Osteocyte (in vitro differentiated cells): ENCODE measurements at places on chromosomes 12 and 14. TPM values are rescaled to one million over a fixed set of nuclear protein-coding genes. Genes with fewer than 3 reads are reported as not detected.

- H3K27me3 ChIP-seq, result peaks cover 5% of the 10 kb centered on the region
- H3K36me3 ChIP-seq, result no peaks in the 10 kb centered on the region
- no peak for DNase-seq
- peak overlapping the region; percentile 9 for H3K27ac ChIP-seq
- no peak overlapping the region for H3K4me3 ChIP-seq
Observed at GRCh38 chr12:58204071-58204470, 262.7 kb downstream of the ATP23 start.

DNA sequence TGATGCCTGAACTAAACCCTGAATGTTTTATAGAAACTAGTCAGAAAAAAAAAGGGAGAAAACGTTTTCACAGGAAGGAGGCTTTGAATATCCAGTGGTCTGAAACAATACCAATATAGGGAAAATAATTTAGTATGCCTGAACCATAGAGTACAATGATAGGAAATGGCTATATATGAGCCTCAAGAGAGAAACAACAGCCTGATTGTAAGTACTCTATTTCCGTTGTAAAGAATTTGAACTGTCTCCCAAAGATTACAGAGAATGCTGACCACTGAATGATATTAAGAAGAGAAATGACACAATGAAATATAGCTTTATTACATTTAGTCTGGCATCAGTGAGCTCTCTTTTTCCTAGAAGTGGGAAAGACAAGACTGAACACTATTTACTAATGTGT, 5.5 kb upstream of the GABARAPL1 start:
- DNase-seq, result no peak
- H3K4me3 ChIP-seq, result no peak overlapping the region
- no peak overlapping the region for H3K27ac ChIP-seq

DNA sequence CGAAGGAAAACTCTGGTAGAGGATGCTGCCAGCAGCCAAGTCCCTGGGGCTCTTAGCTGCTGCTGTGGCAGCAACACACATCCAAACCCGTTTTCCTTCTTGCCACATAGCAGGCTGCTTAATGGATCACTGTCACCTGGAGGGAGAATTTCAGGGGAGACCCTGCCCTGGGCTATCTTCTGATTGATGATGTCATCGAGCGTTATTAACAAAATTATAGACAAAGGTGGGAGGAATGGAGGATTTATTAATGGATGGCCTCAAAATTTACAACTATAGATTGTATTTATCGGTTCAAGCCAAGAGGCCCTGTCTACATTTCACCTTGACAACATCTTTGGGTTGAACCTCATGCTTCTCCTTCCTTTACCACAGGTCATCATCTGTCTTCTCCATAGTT, 120.8 kb upstream of the PZP start:
- H3K4me1 ChIP-seq, result no peaks in the 10 kb centered on the region
- no peaks in the 10 kb centered on the region for H3K36me3 ChIP-seq
- H3K4me3 ChIP-seq, result no peak overlapping the region
- H3K27me3 ChIP-seq, result no peaks in the 10 kb centered on the region
- DNase-seq, result no peak

DNA sequence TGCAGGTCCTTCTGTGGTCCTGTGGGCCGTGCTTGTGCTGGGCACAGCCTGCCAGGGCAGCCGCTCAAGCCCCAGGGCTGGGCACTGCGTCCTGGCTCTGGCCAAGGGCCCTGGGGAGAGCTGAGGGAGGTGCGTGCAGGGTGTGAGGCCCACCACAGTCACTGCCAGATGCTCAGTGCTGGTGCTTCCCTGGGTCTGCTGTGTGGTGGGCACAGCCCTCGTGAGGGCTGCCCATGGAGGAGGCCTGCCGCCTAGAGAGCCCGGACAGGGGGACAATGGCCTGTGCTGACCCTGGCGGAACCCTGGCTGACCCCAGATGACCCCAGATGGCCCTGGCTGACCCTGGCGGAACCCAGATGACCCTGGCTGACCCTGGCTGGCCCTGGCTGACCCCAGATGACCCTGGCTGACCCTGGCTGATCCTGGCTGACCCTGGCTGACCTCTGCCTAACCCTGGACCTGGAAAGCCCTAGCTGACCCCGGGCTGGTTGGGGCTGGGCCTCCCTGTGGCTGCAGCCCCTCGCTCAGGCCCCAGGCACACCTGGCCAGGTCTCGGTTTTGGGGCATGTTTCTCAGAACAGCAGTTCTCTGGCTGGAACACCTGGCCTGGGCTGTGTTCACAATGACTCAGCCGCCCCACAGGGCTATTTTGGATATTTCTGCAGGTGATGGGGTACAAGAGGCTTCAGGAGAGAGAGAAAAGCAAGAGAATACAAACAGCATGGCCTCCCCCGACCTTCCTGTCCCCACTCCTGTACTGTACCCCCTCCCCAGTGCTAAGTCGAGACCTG, 55.4 kb downstream of the TMEM121 start:
- DNase-seq, result peak; percentile 83
- H3K36me3 ChIP-seq, result no peaks in the 10 kb centered on the region
- no peaks in the 10 kb centered on the region for H3K27me3 ChIP-seq
- H3K4me1 ChIP-seq, result no peaks in the 10 kb centered on the region
- no peak overlapping the region for H3K4me3 ChIP-seq
- H3K27ac ChIP-seq, result no peak overlapping the region

- no peaks in the 10 kb centered on the region for H3K4me1 ChIP-seq
- H3K27me3 ChIP-seq, result peaks cover 50% of the 10 kb centered on the region
- no peak overlapping the region for H3K4me3 ChIP-seq
- H3K27ac ChIP-seq, result no peak overlapping the region
- DNase-seq, result no peak
Observed at GRCh38 chr12:95951515-95951914, 8.4 kb downstream of the AMDHD1 start.

GRCh38 chr14:32379447-32379846, 50.3 kb downstream of the AKAP6 start:
- no peaks in the 10 kb centered on the region for H3K27me3 ChIP-seq
- H3K4me1 ChIP-seq, result no peaks in the 10 kb centered on the region
- DNase-seq, result no peak
- H3K36me3 ChIP-seq, result no peaks in the 10 kb centered on the region
- no peak overlapping the region for H3K4me3 ChIP-seq
- no peak overlapping the region for H3K27ac ChIP-seq

- no peaks in the 10 kb centered on the region for H3K36me3 ChIP-seq
- DNase-seq, result no peak
- H3K27ac ChIP-seq, result no peak overlapping the region
Observed at GRCh38 chr14:21026274-21026987, 1.6 kb upstream of the NDRG2 start.

- H3K27me3 ChIP-seq, result no peaks in the 10 kb centered on the region
- DNase-seq, result no peak
- peaks cover 68% of the 10 kb centered on the region for H3K4me1 ChIP-seq
- H3K36me3 ChIP-seq, result no peaks in the 10 kb centered on the region
- H3K4me3 ChIP-seq, result peak overlapping the region; percentile 4
Observed at GRCh38 chr12:92076101-92076500, 69.5 kb downstream of the BTG1 start.

DNA sequence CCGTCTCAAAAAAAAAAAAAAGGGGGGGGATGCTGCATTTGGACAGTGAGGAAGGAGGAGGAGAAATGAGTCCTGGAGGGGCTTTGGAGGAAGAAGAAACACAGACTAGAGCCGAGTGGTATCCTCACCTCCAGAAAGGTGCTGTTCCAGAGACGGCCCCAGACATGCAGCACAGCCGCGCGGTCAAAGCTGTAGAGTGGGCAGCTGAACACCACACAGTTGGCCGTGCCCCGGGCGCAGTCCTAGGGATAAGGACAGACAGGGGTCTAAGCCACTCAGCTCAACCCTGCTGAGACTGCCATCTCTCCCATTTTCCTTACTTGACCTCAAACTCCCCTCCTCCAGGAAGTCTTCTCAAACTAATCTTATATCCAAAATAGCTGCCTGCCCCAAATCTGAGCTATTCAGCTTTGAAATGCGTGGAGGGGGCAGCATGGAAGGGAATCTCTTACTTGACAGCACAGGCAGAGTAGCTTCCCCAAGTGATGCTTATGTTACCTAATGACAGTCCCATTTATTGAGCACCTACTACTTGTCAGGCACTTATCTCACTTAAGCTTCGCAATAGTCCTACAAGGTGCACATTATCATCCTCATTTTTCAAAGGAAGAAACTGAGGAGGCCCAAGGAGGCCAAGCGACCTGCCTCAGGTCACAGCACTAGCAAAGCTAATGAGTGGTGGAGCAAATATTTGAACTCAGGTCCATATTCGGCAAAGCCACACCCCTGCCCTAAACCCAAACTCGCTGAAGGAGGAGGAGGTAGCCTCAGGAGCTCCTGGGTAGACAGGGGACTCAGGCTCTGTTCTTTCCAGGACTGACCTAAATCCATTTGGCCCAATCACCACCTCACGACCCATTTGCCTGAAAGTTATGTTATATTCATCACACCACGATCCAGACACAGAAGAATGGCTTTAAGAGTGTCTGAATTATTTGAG, 18.7 kb downstream of the ITGA7 start:
- no peaks in the 10 kb centered on the region for H3K4me1 ChIP-seq
- peaks cover 5% of the 10 kb centered on the region for H3K27me3 ChIP-seq
- H3K36me3 ChIP-seq, result no peaks in the 10 kb centered on the region
- no peak overlapping the region for H3K27ac ChIP-seq
- no peak overlapping the region for H3K4me3 ChIP-seq

DNA sequence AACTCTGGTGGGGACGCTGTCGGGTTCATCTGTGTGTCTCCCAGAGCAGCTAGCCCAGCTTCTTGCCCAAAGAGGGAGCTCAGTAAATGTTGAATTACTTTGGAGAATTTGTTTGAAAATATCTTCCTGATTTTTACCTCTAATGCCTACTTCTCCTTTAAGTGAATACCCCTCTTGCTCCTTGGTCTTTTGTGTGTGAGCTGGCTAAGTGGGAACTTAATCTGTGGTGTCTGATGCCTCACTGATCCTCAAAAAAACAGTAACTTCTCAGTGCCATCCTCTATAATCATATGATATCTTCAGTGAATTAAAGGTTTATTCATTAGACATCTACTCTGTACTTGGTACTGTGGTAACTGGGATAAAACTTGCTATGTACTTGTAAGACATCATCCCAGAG, 7.7 kb upstream of the PSMA6 start:
- H3K4me3 ChIP-seq, result no peak overlapping the region
- no peak overlapping the region for H3K27ac ChIP-seq
- H3K4me1 ChIP-seq, result no peaks in the 10 kb centered on the region
- peaks cover 9% of the 10 kb centered on the region for H3K36me3 ChIP-seq

GRCh38 chr14:30221546-30221945, 293.9 kb upstream of the PRKD1 start:
- no peaks in the 10 kb centered on the region for H3K36me3 ChIP-seq
- no peak overlapping the region for H3K4me3 ChIP-seq
- H3K27ac ChIP-seq, result no peak overlapping the region
- no peaks in the 10 kb centered on the region for H3K4me1 ChIP-seq
- DNase-seq, result no peak

- peaks cover 8% of the 10 kb centered on the region for H3K4me1 ChIP-seq
- DNase-seq, result no peak
- peaks cover 3% of the 10 kb centered on the region for H3K27me3 ChIP-seq
- no peaks in the 10 kb centered on the region for H3K36me3 ChIP-seq
- no peak overlapping the region for H3K27ac ChIP-seq
Observed at GRCh38 chr14:73633116-73634010, 11.4 kb upstream of the DNAL1 start.

- no peak for DNase-seq
- peaks cover 51% of the 10 kb centered on the region for H3K4me1 ChIP-seq
- H3K27ac ChIP-seq, result peak overlapping the region; percentile 97
- peak overlapping the region; percentile 96 for H3K4me3 ChIP-seq
- peaks cover 13% of the 10 kb centered on the region for H3K27me3 ChIP-seq
Observed at GRCh38 chr12:49705479-49706134, 1.6 kb downstream of the FMNL3 start.

GRCh38 chr12:108798551-108799221, 58.7 kb downstream of the SSH1 start:
- no peak overlapping the region for H3K27ac ChIP-seq
- no peak for DNase-seq
- no peak overlapping the region for H3K4me3 ChIP-seq
- H3K4me1 ChIP-seq, result peaks cover 35% of the 10 kb centered on the region
- H3K27me3 ChIP-seq, result no peaks in the 10 kb centered on the region
- peaks cover 50% of the 10 kb centered on the region for H3K36me3 ChIP-seq

GRCh38 chr14:102821252-102821651, 44.0 kb downstream of the TRAF3 start:
- peaks cover 24% of the 10 kb centered on the region for H3K4me1 ChIP-seq
- no peak overlapping the region for H3K27ac ChIP-seq
- no peak for DNase-seq
- no peaks in the 10 kb centered on the region for H3K36me3 ChIP-seq
- H3K27me3 ChIP-seq, result no peaks in the 10 kb centered on the region

Gene FGF6
- total RNA-seq, result not detected in 2 replicates

Gene GUCY2C
- total RNA-seq, result not detected in 2 replicates

Gene OLR1
- not detected in 2 replicates for total RNA-seq

Gene SSPN
- total RNA-seq, result 19.2 and 23.3 TPM in 2 replicates

Gene POLR3B
- 8.1 and 8.4 TPM in 2 replicates for total RNA-seq

Gene CD163
- not detected in 2 replicates for total RNA-seq

Gene PLA2G1B
- total RNA-seq, result 0.67 and 1.2 TPM in 2 replicates

Gene SLC25A21
- total RNA-seq, result 0.56 and 1.2 TPM in 2 replicates

Gene KICS2
- total RNA-seq, result 3.6 and 4.0 TPM in 2 replicates
